ENCODE measurements at places on chromosomes 3 and 15. TPM values are rescaled to one million over a fixed set of nuclear protein-coding genes. Genes with fewer than 3 reads are reported as not detected.

Gene HCLS1
- total RNA-seq = 275 TPM

Gene ECE2
- total RNA-seq = not detected

DNA sequence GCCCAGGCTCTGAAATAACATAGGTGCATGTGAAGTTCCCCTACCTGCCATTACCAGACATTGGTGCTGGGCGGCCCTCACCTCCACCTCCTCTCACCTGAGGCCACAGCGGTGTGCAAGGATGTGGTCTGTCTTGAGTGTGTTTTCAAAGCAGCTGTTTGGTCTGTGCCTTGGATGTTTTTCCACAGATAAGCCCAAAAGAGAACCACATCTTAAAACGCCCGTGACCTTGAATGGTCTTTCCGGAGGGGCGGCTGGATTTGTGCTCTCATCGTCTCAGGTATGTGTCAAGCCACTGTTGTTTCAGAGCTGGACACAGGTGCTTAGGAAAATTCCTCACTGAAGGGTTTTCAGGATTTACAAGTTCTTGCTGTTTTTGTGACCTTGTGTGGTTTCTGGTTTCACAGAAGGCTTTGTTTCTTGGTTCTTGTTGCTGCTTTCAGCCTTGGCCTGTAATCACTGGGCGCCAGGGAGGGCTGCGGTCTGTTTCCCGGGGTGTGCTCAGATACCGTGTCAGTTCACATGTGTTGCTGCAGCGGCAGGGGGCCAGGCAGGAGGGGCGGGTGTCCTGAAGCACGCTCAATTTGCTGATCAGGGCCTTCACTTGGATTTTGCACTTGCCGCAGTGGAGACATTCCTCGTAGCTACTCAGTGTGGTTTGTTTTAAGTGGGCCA is 128.4 kb downstream of the IGF1R start:
- DNase-seq = no peak

DNA sequence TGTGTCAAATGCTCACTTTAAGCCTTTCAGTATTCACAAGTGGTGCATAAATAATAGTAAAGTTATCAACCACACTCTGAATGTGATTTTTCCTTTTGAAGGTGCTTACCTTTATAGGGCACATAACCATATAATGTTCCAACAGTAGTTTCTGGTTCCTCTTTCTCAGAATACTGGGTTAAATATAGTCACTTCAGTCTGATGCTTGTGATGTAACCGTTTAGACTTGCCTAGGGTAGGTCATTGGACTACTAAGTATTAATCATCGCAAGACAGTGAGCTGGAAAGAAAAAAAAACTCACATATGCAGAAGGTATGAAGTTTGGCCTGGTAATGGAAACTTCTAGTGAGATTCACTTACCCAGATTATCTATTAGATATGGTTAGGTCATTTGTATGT is 1.9 kb downstream of the KBTBD8 start:
- no peak for DNase-seq

DNA sequence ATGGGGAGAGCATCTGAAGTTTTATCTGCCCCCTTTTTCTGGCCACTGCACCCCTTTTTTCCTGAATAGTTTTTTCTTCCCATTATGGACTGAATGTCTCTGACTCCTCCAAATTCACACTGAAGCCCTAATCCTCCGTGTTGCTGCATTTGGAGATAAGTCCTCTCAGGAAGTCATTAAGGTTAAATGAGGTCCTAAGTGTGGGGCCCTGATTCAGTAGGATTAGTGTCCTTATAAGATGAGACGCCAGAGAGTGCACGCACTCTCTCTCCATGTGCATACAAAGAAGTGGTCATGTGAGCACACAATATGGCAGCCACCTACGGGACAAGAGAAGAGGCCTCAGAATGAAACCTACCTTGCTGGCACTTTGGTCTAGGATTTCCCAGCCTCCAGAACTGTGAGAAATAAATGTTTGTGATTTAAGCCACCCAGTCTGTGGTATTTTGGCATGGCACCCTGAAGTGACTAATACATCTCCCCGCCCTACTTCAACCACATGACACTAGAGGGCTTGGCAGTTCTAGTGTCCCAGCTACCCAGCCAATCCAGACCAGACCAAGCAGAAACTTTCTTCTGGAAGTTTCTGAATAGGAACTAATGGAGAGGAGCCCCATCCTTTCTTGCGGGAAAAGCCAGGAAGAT is 191.3 kb downstream of the PDE8A start:
- no peak for DNase-seq

DNA sequence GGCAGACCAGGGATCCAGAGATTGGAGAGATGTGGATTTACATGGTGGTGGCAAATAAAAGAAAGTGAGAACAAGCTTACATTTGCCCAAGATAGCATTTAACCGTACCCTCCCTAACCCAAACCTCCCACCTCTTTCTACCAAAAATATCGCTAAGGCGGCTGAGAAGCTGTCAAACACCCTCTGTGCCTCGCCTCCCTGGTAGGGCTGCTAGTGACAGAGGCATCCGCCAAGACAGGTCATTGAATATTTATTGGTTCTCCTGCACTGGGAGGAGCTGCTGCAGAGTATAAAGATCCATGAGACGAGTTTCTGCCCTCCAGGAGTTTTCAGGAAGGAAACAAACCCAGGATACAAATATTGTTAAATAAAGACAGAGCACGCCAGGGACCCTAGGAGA is 107.3 kb upstream of the TMC3 start:
- DNase-seq = no peak

DNA sequence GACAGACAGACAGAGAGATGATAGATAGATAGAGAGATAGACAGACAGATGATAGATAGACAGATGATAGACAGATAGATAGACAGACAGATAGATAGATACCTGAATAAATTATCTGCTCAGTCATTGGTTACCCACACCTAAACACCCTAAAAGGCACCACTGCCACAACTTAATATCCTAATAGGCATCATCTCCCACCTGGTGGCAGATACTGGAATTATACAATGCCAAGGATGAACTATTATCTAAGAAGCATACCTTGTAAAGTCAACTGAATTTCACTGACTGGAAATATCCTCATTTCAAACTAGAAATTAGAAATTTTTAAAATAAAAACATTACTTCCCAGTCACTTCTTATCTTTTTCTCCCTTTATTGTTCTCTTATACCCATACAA is 19.4 kb upstream of the ATP8B4 start:
- no peak for DNase-seq

DNA sequence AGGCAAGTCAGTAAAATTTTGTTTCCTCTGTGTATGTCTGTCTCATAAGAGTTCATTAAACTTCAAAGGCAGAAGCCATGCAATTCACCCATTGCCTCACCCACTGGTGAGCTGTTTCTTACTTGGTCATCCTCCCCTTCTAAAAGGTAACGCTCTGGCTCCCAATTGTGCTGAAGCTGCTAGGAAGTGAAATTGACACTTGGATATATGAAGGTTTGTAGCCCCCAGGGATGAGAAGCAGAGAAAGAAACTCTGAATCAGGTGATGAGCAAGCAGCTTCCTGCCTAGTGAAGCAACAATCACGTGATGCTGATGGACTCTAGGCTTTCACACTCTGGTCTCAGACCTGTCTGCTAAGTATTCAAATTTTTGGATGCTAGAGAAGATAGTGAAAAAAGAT is 70.7 kb downstream of the CD200R1L start:
- DNase-seq = no peak

Gene SHC4
- not detected for total RNA-seq

DNA sequence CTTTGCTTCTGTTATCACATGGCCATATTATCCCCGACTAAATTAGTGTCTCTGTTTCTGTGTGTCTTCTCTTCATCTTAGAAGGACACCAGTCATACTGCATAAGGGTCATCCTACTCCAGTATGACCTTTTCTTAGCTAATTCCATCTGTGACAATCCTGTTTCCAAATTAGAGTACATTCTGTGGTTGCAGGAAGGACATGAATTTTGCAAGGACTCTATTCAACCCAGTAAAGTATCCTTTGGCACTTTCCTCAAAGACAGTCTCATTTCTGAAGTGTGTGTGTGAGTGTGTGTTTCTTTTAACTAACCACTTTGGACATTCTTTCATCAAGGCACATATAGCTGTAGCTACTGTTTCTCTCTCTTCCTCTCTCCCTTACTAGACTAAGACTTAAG is 15.2 kb upstream of the MME start:
- no peak for DNase-seq

DNA sequence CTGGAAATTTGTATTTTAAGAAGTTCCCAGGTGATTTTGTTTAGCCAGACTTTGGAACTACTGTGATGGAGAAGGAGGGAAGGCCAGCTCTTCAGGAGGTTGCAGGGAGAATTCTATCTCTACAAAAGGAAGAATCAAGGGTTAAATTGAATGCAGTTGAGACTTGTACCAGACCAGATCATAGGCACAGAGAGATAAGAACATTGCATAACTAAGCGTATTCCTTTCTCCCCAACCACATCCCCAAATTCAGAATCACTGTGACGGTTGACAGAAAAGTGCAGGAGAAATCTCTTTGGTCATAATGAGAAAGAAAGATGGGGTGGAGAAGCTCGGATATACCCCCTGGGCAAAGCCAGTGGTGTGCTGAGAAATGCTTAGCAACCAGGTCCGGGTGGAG is 7.2 kb downstream of the PLD1 start:
- no peak for DNase-seq

Gene BMF
- 31.1 TPM for total RNA-seq

- no peak for DNase-seq
These were observed 437.7 kb downstream of the SI start for GRCh38 chr3:164640591-164640990.

- no peak for DNase-seq
These were observed 10.5 kb downstream of the PTH1R start for GRCh38 chr3:46887980-46888494.

GRCh38 chr3:16927485-16927884 is 42.7 kb downstream of the PLCL2 start:
- DNase-seq = no peak

GRCh38 chr3:64943866-64944265 is 256.1 kb upstream of the ADAMTS9 start:
- DNase-seq = no peak

DNA sequence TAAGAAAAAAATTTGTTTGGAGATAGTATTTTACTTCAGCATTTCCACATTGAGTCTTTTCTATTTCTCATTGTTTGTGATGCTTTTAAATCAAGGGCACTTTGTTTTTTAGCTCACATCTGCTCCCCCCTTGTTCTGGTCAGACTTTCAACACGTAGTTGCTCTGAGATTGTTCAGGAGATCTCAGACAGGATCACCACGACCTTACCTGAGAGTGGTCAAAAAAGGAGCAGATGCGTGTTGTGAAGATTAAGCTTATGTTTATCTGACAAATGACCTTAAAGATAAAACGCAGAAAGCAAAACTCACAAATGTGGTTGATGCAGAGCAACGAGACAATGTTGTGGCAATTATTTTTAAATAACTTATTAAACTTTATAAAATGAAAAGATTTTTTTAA is 298.3 kb downstream of the ROBO2 start:
- no peak for DNase-seq

DNA sequence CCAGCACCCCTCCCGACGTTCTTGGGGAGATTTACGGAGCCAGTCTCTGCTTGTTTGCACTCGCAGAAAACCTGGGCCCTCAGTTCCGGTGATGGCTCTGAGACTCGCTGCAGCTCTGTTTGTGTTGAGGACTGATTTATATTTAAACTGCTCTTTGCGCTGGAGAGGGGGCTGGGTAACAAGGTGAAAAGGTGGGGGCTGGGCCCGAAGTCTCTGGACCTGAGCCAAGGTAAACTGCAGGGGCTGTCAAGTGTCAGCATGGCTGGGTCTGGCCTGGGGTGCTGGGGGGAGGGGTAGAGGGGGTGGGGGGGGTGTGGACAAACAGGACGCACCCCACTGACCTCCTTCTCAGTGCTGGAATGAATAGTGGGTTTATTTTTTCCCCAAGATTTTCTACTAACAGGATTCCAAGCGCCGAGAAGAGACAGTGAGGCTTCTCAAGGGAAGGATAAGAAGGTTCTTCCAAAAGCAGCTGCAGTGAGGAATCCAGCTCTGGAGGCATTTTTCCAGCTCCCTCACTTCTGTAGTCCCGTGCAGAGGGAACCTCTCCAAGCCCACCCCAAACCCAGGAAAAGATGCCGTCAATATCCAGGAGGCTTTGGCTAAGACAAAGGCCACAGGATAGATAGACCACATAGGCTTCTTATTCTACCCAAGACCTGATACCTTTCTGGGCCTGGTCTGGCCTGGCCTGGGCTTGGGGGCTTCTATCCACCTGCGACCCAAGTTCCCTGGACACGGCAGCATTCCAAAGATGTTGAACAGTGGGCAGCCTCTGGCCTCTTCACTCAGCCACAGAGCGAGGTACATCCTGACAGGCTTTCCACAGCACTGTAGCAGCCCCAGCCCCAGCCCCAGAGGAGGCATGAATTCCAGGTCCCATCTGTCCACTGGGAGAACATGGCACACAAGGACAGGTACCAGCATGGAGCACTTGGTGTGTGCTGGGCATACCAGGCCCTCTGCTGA is 938 bp upstream of the SLCO2A1 start:
- no peak for DNase-seq

DNA sequence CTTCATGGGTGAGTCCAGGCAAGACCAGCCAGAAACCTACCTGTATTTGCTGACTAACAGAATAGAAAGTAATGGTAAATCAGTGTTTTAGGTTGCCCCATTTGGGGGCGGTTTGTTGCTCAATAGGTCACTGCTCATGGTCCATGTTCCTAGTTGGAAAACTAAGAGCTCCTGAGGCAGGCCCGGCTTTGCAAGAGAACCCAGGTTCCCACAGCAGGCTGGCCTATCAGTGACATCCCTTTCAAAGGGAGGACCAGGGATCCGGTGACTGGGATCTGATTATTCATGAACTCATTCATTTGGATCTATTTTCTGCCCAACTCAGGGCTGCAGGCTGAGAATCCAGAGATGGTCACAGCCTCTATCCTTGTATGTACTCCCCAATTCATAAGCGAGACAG is 163.9 kb downstream of the WNT7A start:
- DNase-seq = no peak

GRCh38 chr15:37877851-37878741 is 56.3 kb upstream of the TMCO5A start:
- no peak for DNase-seq

Gene LTK
- total RNA-seq = not detected

- no peak for DNase-seq
These were observed 271.5 kb upstream of the DCBLD2 start for GRCh38 chr3:99172736-99173657.

Gene KCNMB3
- total RNA-seq = 1.3 TPM

DNA sequence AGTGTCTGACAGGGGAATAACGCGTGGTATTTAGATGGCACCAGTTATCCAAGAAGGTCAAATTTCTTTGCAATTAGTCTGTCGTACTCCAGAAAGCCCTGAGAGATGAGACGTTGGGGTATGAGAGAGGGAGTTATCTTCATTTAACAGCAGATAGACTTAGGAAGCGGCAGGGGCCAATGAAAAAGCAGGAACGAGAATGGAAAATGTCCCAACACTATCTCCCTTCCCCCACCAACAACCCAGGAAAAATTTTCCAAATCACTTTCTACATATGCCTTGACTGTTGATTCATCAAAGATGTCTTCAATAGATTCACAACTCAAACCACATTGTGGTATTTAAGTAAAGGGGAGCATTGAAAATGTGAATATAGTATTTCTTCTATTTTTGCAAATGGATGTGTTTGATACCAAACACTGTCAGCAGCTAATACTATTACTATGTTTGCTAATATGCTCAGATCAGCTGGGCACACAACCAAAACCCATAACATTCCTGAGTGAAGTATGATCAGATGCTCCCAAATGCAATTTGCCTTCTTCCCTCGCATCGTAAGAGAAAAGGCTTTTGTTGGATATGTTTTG is 13.3 kb upstream of the GREM1 start:
- DNase-seq = no peak
